ENCODE measurements at places on chromosomes 5 and 9.

GRCh38 chr5:5751987-5752386, 329.5 kb downstream of the ICE1 start:
- no peak for DNase-seq

GRCh38 chr5:68962757-68963484, 130.9 kb upstream of the SLC30A5 start:
- peak; percentile 60 for DNase-seq

GRCh38 chr5:171628633-171628974, 157.0 kb upstream of the SMIM23 start:
- DNase-seq, result no peak

- no peak for DNase-seq
These were observed 456.9 kb downstream of the TAF11L14 start for GRCh38 chr5:18091142-18091541.

DNA sequence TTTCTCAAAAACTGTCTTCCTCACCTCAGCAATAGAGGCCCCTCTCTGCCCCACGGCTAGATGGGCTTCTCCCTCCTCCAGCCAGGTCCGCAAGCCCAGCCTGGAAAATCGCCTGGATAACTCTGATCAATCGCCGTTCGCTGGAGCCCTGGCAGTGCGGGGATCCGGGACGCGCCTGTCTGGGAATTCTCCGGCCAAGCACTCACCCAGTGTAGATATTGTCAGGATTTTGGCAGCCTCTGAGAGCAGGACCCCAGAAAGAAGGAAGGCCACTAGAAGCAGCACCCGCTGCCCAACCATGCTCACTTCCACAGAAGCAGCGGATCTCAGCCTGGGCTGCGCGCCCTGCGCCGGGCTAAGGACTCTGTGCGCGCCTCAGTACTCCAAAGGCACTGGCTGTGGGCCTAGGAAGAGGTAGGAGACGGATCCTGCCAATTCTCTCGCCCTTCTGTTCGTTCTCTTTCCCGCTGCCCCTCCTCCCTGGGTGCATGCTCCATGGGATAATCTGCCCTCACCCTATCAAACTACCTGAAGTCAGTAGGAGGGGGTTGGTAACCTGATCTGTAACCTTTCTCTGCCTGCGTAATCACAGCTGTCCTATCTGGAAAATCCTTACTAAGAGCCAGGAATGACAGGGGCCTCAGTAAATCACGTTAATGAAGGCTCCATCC, at the start of gene UGT3A1:
Gene UGT3A1 (minus strand): TSS at position 450 of the 671 bp plus-strand sequence. CDS start 150 bp downstream, at position 300.
- DNase-seq, result peak; percentile 6

DNA sequence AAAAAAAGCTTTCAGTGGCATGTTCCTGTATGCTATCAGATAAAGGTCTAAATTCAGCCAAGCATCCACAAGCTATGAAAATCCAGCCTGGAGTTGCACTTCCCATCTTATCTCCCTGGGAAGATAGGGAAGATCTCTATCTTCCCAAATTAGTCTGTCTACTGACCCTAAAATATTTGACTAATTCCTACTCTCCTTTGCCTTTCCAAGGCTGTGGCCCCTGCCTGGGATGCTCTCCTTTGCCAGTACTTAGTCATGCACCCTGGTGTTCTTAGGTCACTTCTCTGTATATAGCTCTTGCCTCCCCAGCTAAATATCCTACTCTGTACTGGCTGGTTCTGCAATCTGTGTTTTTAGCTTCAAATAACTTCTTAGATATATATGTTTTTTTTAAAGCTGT, 44.0 kb upstream of the PLPP1 start:
- DNase-seq, result no peak

DNA sequence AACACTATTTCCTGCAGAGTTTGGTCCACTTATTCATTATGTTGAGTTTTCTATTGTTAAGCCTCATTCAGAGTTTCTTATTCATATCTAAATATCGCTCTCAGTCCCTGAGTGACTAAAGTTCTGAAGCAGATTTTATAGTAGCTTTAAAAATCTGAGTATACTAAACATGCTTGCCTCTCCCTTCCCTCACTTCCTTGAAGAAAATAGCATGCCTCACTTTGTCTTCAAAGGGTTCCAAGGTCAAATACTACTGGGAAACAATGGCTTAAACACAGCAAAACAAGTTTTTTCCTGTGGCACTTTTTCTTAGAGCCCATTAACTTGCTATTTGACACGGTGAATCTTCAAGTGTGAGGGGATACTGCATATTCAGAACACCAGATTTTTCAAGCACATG, 41.1 kb upstream of the DAB2 start:
- no peak for DNase-seq

DNA sequence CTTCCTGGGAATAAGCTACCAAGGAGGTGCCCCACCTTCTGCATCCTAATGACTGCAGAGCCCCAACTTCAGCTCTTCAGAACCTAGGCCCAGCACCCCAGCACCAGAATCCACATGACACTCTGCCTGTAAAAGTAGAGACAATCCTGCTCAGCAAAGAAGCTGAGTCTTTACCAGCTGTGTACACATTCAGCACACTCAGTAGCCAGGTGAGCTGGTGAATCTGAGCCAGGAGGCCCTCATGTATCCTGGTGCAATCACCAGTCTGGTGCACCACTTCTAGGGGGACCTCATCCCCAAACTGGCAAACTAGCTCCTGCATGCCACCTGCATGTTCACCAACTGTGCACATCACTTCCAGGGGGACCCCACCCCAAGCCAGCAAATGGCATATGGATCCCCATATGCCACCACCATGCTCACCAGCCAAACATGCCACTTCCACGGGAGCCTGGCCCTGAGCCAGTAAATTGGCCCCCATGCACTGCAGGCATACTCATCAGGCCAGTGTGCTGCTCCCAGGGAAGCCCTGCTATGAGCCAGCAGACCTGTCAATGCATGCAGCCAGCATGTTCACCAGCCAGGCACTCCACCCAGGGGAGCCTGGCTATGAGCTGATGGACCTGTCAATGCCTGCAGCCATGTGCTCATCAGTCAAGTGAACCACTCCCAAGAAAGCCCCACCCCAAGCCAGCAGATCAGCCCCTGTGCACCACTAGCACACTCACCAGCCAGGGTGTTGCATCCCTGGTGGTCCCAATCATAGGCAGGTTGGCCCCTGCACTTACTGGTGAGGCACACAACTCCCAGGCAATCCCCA, 15.6 kb upstream of the BTNL9 start:
- no peak for DNase-seq

GRCh38 chr5:113102121-113102531, 125.5 kb downstream of the DCP2 start:
- DNase-seq, result no peak

DNA sequence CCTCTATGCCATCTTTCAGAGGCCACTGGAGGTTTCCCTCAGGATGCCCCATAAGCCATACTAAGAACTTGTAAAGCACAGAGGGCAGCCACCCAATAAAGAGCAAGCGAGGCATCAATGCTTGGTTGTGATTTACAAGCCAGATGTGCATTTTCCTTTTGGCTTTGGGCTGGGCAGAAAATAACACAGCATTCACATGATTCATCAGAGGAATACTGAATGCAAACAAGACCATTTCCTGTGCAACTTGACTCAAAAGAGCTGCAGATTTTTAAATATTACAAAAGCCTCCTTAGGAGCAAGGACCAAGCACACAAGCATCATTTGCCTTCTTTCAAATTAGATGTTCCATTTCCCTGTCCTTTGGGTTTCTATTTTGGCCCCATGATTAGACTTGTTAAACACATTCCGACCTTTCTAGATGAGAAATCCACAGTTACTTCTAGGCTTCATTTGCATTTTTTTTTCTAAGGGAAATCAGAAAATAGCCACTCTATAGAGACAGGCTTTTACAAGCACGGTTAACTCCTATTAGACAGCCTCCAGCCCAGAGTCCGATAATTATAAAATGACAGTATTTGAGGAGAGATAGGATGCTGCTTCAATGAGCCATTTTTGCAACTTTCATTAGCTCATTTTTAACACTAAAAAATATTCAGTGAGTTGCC, 207.8 kb downstream of the SEMA5A start:
- no peak for DNase-seq

- DNase-seq, result no peak
These were observed 500 bp upstream of the CREBRF start for GRCh38 chr5:173055722-173055982.

- peak; percentile 76 for DNase-seq
These were observed 683 bp downstream of the DBN1 start for GRCh38 chr5:177472460-177473442.

DNA sequence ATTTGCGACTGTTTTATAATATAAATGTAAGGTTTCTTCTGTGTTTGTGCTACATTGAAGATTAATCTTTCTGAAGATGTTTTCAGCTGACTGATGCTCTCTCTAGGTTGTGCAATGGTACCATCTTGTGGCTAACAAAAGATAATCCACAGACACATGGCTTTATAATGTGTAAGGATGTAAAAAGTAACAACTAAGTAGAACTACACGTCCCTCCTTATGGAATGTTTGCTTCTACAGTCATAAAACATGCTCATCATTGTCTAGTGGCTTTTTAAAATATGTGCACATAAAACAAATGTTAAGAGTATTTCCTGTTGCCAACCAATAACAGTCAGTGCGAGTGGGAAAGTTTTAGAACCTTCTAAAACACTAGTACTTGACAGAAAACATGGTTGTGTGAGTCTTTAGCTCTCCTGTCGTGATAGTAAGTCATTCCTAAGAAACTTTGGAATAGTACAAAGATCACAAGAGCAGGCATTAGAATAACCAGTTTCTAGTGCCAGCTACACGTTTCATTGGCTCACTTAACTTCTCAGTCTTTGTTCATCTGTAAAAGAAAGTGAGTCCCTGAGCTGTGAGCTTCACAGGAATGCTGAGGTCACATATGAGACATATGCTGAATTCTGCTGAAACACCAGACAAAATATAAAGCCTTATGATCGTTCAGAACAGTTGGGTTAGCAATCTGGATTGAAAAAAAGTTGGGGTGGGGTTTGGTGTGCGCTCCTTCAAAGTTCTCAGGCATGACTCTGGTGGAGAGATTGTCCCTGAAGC, 75.7 kb upstream of the GLIS3 start:
- no peak for DNase-seq

DNA sequence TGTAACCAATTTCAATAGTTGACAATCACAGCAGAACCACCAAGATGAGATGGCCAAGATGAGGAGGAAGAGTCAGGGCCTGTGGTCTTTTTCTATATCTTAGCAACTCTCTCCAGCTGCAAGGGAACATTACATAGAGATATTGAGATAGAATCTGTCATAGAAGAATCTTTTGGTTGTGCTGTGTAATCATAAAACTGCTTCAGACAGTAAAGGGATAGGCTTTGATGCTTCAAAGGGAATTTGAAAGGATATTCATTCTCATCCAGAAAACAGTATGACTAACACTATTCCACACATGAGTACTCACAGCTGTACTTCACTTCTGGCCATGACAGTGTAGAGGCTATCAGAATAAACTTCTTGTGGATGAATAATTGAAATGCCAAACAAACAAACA, 145.9 kb downstream of the YIPF5 start:
- no peak for DNase-seq

- DNase-seq, result peak; percentile 45
These were observed 509 bp downstream of the LVRN start for GRCh38 chr5:115962565-115963402.

GRCh38 chr9:115604831-115605483, 487.0 kb upstream of the TNC start:
- no peak for DNase-seq

DNA sequence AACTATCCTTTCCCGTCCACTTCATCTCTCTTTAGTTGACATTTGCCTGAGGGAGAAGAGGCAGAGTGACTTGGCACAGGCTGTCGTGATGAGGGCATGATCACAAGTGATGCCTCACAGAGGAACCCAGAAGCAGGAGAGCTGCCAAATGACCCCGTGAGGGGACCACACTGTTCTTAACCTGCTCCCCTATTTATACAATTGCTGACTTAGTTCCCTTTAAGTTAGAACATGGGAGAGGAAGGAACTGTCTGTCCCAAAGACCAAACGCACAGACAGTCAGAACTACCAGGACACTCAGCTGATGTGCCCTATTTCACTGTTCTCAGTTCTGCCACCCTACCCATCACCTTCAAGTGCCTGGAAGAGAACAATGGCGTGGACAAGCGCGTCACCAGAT, 73.7 kb downstream of the SLC1A3 start:
- DNase-seq, result no peak

DNA sequence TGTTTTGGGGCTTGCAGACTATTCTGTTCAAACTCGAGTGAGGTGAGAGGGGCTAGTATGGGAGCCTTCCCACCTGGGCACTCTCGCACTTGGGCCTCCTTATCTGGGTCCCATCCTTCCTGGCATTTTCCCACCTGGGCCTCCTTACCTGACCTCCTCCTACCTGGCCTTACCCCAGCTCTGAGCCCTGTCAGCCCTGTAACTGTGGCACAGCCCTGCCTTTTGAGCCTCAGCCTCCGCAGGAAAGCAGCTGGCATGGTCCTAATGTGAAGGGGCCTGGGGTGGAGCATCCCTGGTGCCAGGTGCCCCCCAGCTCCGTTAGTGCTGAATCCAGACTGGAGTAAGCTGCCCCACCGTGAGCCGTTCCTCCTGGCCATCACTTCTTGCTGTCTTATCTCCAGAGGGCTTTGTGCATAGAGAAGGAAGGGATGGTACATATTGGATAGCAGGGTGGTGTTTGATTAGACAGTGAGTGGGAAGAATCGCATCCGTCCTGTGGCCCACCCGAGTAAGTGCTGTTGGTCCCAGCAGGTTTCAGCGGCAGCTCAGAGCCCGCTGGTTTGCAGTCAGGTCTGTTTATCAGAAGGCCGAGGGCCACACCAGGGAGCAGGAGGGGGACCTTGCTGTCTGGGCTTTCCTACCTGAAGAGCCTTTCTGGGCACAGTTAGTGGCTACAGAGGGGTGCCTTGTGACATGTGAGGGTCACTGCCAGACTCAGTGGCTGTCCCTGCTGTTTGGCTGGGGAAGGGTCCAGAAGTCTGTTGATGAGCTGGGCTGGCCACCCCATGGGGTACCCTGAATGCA, 76.5 kb downstream of the WNK2 start:
- no peak for DNase-seq

GRCh38 chr5:85868070-85868469, 749.7 kb upstream of the COX7C start:
- DNase-seq, result peak; percentile 25

GRCh38 chr9:135582966-135583687, 21.6 kb downstream of the PAEP start:
- DNase-seq, result no peak

DNA sequence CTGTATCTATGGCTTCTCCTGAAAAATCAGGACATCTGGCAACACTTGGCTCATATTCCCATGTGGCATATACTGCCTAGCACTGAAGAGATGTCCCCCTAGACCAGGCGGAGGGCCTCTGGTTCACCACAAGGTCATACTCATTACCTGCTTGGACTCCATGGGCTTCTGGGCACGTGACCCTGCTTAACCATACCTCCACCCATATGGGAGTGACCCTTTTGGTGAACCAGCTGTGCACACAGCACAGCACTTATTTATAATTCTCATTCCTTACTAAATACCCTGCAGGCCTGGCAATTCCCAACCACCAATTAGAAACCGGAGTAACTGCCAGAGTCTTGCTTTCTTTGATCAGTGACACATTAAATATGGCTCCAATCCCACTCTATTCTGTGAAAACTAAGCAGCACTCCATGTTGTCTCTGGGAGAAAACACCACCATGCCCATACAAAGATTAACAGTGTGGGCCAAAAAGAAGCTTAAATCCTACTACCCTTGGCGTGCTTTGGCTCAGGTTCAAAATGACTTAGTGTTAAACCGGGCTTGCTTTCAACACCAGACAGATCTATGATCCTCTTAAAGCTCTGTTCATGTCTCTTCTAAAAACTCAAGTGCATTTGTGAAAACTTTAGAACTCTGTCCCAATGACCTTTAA, 57.7 kb downstream of the MTMR12 start:
- no peak for DNase-seq

- no peak for DNase-seq
These were observed 32.6 kb upstream of the RXRA start for GRCh38 chr9:134293611-134294152.

All from HuH-7 (cell line).